ENCODE measurements at places on chromosomes 7 and 10.

DNA sequence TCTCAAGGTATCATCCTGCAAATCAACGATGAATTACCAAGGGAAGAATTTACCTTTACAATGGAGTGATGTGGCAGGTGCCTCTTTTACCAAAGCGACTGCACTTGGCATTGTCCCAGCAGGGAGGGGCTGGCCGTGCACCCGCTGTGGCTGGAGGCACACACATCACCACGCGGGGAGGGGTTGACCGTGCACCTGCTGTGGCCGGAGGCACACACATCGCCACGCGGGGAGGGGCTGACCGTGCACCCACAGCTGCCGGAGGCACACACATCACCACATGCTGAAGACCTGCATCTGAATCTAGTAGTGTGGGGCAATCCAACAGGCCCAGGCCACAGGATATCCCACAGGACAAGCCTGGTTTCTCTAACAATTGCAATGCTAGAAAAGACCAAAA is 493.5 kb downstream of the DNAJB6 start:
- no peak for DNase-seq

DNA sequence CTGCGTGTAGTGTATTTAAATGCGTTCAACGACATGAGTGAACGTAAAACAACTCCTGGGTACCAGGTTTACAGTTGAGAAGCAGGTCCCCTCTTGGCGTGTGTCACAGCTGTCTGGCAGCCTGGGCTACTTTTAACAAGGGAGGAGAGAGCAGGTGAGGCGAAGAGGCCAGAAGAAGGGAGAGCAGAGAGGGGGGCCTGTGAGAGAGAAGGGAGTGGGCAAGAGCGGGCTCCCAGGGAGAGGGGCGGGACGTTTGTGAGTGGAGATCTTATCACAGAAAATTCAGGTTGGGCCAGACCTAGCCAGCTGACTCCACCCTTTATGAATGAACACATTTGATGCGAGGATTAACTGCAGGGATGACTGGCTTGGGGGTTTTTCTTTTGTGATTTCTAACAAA is 154.0 kb downstream of the CAMK1D start:
- no peak for DNase-seq

- DNase-seq: no peak
These were observed 704.0 kb upstream of the IGFBP3 start for GRCh38 chr7:46625032-46625431.

DNA sequence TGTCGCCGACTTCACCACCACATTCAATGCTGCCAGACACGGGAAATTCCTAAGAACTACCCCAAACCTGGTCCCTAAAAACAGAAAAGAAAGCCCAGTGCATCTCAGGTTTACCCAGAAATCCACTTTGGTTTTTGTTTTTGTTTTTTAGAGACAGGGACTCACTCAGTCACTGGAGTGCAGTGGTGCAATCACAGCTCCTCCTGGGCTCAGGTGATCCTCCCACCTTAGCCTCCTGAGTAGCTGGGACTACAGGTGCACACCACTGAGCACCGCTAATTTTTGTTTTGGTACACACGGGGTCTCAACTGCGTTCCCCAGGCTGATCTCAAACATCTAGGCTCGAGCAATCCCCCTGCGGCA is 22.8 kb downstream of the MAD1L1 start:
- DNase-seq: no peak

DNA sequence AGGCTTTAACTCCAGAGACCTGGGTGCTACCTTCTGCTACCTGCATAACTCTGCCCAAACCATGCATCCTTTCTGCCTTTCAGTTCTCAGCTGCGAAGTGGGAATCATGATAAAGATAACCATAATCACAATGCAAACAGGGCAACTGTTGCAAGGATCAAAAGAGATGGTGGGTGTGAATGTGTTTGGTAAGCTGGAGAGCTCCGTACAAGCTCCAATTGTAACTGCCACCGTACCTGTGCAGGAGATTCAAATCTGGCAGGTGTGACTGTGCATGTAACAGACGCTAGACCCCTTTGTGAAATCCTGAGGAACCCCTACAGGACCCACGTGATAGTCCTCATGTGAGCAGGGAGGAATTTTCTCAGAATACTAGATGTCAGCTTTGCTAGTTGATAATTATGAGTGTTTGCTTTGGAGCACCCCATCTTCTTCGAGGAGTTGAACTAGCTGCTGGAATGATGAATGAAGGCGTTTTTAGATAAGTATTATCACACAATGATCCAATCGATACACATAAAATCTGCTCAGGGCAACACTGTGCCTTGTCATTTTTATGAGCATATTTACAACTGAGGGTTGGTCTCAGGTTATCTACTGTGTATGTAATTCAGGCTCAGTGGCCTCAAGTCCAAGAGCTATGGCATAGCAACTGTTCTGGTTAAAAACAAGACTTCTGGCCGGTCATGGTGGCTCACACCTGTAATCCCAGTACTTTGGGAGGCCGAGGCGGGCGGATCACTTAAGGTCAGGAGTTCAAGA is 15.4 kb upstream of the FRAT2 start:
- no peak for DNase-seq

DNA sequence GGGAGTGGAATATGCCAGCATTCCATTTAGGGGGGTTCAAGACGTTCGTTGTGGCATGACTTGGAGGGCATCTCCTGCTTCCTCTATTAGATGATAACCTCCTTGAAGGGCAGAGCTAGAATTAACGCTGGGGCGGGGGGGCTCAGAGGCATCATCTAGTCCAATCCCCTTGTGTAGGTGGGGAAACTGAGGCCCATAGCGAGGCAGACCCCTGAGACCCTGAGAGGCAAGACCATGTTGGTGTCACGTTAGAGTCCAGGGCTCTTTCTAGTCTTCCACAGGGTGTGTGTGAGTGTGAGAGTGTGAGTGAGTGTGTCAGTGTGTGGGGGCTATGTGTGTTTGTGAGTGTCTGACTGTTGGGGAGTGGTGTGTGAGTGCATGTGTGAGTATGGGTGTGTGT is 29.3 kb upstream of the NUB1 start:
- no peak for DNase-seq

GRCh38 chr7:106731187-106731586 is 70.2 kb upstream of the CCDC71L start:
- DNase-seq: no peak

- no peak for DNase-seq
These were observed 109.8 kb downstream of the KCNMA1 start for GRCh38 chr10:77527839-77528238.

DNA sequence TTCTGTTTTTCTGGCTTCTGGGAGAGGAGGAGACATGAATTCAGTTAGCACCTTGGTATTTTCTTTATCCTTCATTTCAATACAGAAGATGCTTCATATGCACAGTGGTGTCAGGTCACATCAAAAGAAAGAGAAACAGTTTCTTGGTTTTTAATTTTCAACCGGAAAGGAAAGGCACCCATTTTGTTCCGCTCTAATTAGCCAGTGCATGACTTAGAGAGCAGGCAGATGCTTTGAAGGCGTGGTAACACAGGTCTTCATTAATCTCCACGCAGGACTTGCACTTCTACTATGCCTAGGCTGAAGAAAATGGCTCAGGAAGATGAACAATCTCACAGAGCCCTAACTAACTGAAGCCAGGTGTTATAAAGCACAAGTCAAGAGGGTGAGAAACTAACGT is 70.4 kb upstream of the ATRNL1 start:
- DNase-seq: no peak

GRCh38 chr7:130008941-130009847 is 42.0 kb downstream of the ZC3HC1 start:
- DNase-seq: no peak

- DNase-seq: no peak
These were observed 62.3 kb downstream of the CH25H start for GRCh38 chr10:89144836-89145235.

DNA sequence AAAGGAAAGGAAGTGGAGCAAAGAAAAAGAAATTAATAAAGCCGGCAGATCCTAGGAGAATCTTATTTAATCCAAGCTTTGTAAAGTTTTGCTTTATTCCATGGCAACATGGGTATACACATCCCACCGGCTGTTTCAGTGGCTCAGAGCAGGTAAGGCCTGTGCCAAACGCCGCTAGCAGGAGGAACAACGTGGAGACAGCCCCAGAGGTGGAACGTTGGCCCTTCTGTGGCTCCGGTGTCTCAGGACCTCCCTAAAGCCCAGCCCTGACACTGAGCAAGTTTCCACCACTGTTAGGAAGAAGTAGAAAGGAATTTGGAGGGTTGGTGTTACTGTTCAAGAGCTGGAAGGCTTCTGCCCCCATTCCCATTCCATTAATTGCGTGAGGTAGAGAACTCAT is 52.0 kb downstream of the EGFR start:
- no peak for DNase-seq

- no peak for DNase-seq
These were observed 68.6 kb upstream of the CACUL1 start for GRCh38 chr10:118823256-118823907.

DNA sequence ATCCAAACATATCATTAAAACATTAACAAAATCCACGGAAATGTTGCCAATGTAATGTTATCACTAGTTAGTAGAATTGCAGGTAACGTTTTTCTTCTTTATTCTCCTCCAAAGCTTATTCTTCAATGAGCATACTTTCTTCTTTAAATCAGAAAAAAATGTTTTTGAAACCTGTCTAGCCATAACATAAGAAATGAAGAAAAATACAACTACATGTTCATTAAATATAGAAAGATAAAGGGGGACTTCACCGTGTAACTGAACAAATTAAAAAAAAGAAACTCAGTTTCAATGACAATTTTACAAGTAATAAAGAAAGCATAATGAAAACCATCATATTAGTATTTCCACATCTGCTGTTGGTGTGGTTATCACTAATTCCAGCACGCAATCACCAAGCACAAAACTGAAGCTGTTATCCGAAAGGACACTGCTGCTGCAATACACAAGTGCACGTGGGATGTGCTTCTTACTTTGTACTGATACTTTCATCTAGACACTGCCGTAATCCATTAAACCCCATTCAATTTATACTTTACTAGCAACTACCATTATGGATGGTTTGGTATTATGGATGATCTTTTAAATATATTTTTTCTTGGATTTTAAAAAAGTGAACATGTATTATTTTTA is 9.6 kb downstream of the ESYT2 start:
- no peak for DNase-seq

DNA sequence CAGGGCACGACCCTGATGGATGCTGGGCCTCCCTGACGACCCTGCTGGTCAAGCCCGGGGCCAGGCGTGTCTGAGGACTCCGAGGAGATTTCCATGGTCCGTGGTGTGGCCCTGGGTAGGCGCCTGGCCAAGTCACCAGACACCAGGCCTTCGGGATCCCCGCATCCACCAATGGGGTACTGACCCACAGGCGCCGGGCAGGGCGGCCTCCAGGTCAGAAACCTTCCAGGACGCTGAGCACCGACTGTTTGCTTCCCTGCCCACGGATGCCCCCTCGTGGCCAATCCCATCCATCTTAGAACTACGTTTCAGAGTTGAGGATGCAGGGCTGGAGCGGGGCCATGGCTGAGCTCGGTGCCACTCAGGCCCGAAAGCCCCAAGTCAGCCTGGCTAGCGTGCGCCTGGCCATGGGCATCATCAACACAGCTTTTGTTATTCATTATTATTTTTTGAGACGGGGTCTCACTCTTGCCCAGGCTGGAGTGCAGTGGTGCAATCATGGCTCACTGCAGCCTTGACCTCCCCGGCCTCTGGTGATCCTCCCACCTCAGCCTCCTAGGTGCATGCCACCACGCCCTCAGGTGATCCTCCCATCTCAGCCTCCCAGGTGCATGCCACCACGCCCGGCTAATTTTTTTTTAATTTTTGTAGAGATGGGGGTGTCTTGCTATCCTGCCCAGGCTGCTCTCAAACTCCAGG is 7.1 kb upstream of the AMZ1 start:
- DNase-seq: peak; percentile 14

GRCh38 chr7:142347091-142347490 is 89.2 kb upstream of the PRSS58 start:
- DNase-seq: no peak

DNA sequence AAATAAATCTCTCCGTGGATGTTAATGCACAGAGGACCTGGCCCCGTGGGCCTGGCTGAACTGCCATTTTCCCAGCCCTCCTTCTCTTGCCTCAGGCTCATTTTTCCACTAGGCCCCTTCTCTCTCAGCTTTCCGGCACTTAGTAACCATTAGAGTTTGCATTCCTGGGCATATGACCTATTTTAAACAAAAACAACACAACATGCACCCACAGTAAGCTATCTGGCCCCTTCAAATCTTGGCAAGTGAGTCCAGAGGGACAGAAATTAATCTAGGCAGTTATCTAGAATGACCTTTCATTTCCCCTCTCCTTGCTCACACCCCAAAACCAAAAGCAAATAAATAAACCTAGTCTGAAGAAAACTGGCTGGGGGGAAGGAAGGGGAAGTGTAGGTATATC is 11.7 kb downstream of the FBXW4 start:
- no peak for DNase-seq

GRCh38 chr10:129864601-129865126 is 99.4 kb downstream of the EBF3 start:
- no peak for DNase-seq

DNA sequence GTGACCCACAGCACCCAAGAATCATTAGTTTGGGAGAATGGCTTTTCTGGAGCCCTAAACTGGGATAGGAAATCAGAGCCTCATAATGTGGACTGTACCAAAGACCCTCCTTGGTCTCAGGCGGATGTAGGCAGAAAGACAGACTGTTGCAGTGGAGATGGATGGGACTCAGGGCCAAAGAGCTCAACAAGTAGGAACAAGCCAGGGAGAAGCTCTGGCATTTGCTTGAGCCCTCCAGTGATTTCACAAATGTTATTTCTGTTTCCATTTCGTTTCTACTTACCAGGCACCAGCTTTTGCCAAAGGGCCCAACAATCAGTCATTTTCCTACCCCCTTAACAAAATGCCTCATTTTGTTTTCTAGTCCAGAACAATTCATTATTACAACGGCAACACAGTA is 762.7 kb downstream of the KCNMA1 start:
- DNase-seq: no peak

GRCh38 chr7:4883372-4884144 is at the start of gene RADIL:
TSS of gene RADIL (minus strand) at chr7:4883716. CDS start at chr7:4878139, 5,577 bp downstream.
- peak; percentile 70 for DNase-seq

DNA sequence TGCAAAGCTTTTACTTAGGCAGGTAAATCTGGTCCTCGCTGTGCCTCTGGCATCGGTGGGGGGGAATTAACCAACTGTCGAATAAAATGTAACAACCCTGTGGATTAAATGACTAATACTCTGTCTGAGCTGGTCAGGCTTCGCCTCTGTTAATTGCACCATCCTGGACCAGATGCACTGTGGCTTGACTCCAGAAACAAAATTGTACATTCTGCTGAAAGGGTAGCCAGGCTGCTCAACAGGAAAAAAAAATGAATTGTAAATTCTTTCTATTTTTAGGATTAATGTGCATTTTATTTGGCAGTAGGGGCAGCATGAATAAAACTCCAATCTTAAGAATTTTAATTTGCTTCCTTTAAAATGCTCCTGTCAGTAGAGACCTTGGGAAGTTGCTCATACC is 389.4 kb downstream of the SORCS1 start:
- DNase-seq: no peak

GRCh38 chr10:34125702-34126101 is 689.4 kb downstream of the PARD3 start:
- no peak for DNase-seq
